ENCODE measurements at places on chromosomes 6 and 20.

DNA sequence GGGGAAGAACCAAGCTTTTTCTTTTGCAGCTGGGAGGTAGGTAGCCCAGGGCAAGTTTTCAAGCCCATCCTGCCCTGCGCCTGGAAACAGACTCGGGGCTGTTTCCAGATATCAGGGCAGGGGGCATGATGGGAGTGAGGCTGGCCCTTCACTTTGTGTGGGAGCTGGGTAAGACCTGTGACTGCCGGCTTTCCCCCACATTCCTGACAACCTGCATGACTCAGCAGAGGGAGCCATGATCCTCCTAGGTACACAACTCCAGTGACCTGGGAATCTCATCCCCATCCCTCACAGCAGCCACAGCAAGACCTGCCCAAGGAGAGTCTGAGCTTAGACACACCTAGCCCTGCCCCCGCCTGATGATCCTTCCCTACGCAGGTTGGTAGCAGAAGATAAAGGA is 280.8 kb downstream of the SOX4 start:
- peaks cover 12% of the 10 kb centered on the region for H3K4me1 ChIP-seq
- DNase-seq = no peak
- H3K27ac ChIP-seq = no peak overlapping the region
- H3K4me3 ChIP-seq = no peak overlapping the region

DNA sequence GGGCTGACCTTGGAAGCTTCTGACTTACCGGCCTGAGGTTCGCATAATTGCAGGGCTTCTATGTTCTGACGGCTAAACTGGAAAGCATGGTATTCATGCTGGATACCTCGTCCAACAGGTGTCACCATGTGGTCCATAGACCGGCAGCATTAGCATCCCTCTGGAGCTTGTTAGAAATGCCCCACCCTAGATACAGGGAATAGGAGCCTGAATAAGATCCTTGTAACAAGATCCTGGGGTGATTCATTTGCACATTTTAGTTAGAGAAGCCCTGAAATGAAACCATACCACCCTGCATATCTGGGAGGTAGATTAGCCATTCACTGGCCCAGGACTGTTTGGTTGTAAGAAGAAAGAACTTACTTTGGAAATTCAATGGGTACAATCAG is 77.7 kb downstream of the TMEM170B start:
- no peaks in the 10 kb centered on the region for H3K27me3 ChIP-seq
- no peak overlapping the region for H3K4me3 ChIP-seq
- no peak overlapping the region for H3K27ac ChIP-seq
- H3K4me1 ChIP-seq = peaks cover under 1% of the 10 kb centered on the region
- no peak for DNase-seq
- H3K36me3 ChIP-seq = no peaks in the 10 kb centered on the region

- H3K4me3 ChIP-seq = no peak overlapping the region
- H3K4me1 ChIP-seq = peaks cover 50% of the 10 kb centered on the region
- no peaks in the 10 kb centered on the region for H3K27me3 ChIP-seq
- no peak overlapping the region for H3K27ac ChIP-seq
- no peak for DNase-seq
Measured at GRCh38 chr6:111688331-111688730, 82.7 kb upstream of the TRAF3IP2 start.

- H3K27me3 ChIP-seq = no peaks in the 10 kb centered on the region
- H3K4me1 ChIP-seq = peaks cover 13% of the 10 kb centered on the region
- H3K27ac ChIP-seq = peak overlapping the region; percentile 42
Measured at GRCh38 chr20:47749339-47749738, 35.9 kb downstream of the SULF2 start.

DNA sequence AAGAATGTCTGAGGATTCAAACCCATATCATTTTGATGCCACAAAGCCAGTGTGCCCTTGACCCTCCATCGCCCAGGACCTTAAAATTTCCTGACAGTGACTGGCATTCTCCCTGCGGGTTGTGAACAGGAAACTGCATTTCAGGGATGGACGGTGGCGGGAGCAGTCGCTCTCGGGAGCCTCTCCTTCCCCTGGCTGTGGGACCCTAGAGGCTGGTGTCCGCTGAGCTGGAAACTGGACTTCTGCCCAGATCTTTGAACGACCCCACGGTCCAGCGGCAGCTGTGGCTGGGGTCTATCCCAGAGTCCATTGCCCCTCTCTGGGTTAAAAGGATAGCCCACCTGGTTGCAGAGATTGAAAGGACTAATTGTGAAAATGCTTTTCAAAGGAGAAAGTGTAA is 1.4 kb upstream of the SEC63 start:
- no peaks in the 10 kb centered on the region for H3K36me3 ChIP-seq
- H3K4me3 ChIP-seq = no peak overlapping the region
- H3K27ac ChIP-seq = no peak overlapping the region
- no peaks in the 10 kb centered on the region for H3K27me3 ChIP-seq
- no peak for DNase-seq

- H3K36me3 ChIP-seq = no peaks in the 10 kb centered on the region
- no peak for DNase-seq
- no peaks in the 10 kb centered on the region for H3K27me3 ChIP-seq
- H3K4me3 ChIP-seq = no peak overlapping the region
Measured at GRCh38 chr20:36104856-36105255, 49.7 kb upstream of the EPB41L1 start.

- peaks cover 42% of the 10 kb centered on the region for H3K27me3 ChIP-seq
- H3K4me1 ChIP-seq = no peaks in the 10 kb centered on the region
- no peak overlapping the region for H3K4me3 ChIP-seq
- no peak overlapping the region for H3K27ac ChIP-seq
Measured at GRCh38 chr20:50995506-50995905, 27.4 kb downstream of the KCNG1 start.

DNA sequence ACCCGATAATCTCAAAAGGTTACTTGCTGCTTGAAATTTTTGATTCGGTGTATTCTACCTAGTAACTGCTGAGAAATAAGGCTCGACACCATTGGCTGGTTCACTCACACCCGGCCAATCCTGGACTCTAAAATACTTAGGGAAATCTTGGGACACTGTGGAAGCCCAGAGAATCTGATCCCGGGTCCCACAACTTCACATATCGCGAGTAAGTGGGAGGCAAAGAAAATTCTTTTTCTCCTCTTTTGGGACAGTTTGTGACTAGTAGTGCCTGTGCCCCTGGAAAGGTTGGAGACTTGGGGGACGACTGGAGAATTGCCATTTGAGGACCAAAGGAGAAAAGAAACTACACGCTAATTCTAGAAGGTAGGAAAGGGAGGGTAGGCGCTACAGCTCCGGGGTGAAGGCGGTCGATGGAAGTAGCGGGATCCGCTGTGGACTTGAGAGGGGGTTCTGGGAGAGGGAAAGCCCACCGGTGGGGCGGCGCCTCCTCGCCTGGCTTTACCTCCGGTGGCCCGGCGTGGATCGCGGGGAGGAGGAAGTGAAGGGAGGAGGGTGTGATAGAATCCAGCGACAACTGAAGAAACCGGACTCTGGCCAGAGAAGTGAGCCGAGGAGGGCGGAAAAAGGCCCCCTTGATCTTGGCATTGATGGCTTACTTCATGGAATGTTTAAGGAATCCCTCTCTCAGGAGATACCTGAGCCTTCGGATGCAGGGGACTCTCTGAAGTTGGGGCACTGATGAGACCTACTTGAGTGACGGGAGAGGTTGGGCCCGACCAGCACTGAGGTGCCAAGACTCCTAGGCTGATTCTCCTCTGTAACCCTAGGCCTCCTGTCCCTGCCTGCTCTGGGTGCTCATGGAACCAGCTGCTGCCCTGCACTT is 18.8 kb upstream of the BTN3A3 start:
- H3K4me1 ChIP-seq = peaks cover 9% of the 10 kb centered on the region
- no peaks in the 10 kb centered on the region for H3K27me3 ChIP-seq
- peak overlapping the region; percentile 85 for H3K4me3 ChIP-seq
- peaks cover 9% of the 10 kb centered on the region for H3K36me3 ChIP-seq
- peak; percentile 71 for DNase-seq

GRCh38 chr20:54254596-54254995 is 46.7 kb downstream of the PFDN4 start:
- no peak overlapping the region for H3K27ac ChIP-seq
- DNase-seq = no peak
- no peaks in the 10 kb centered on the region for H3K4me1 ChIP-seq
- no peaks in the 10 kb centered on the region for H3K27me3 ChIP-seq
- H3K4me3 ChIP-seq = no peak overlapping the region
- H3K36me3 ChIP-seq = no peaks in the 10 kb centered on the region

DNA sequence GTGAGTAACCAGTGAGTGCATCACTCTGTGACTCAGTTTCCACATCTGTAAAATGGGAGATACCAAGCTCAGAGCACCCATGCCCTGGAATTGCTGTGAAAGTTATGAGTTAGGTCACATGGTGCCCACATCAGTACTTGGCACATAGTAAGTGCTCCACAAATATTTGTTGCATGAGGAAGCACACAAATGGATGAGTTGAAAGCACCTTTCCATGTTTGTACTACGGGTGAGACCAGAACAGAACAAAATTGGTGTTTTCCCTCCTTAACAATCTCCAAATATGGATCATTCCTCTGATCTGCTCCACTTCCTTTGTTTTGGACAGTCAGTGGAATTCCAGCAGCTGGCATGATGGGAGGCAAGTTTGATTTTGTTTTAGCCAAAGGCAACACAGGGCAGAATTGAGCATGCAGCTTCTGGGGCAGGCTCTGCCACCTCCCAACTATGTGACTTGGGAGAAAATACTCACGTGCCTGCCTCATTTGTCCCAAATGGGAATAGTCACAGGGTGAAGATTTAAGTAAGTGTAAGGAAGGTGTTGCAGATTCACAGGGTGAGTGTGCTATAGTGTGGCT is 503.7 kb upstream of the SULF2 start:
- H3K27ac ChIP-seq = no peak overlapping the region
- peaks cover 7% of the 10 kb centered on the region for H3K4me1 ChIP-seq
- H3K36me3 ChIP-seq = no peaks in the 10 kb centered on the region
- DNase-seq = no peak

DNA sequence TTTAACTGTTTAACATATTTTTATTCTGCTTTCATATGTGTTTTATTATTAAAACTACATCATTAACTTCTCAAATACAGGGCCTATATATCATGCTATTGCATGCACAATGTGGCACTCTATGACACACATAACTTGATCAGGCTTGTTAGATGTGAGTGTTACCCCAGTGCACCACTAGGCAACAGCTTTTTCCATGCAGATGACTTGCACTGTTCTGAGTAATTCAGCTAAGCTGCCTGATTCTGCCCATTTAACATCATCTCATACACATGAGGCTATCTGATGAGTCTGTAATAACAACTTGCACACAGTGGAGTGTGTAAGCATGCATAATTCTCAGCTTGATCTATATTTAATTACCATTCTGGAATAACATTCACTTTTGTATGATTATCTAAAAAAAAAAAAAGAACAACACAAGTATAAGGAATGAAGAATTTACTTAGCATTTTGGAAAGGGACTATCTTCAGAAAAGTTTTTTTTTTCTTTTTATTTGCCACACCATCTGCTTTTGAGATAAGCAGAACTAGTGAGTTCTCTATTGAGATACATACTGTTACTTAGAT is 83.1 kb downstream of the GRM1 start:
- no peak for DNase-seq
- no peak overlapping the region for H3K27ac ChIP-seq
- peaks cover 13% of the 10 kb centered on the region for H3K4me1 ChIP-seq
- H3K27me3 ChIP-seq = no peaks in the 10 kb centered on the region
- H3K36me3 ChIP-seq = no peaks in the 10 kb centered on the region

DNA sequence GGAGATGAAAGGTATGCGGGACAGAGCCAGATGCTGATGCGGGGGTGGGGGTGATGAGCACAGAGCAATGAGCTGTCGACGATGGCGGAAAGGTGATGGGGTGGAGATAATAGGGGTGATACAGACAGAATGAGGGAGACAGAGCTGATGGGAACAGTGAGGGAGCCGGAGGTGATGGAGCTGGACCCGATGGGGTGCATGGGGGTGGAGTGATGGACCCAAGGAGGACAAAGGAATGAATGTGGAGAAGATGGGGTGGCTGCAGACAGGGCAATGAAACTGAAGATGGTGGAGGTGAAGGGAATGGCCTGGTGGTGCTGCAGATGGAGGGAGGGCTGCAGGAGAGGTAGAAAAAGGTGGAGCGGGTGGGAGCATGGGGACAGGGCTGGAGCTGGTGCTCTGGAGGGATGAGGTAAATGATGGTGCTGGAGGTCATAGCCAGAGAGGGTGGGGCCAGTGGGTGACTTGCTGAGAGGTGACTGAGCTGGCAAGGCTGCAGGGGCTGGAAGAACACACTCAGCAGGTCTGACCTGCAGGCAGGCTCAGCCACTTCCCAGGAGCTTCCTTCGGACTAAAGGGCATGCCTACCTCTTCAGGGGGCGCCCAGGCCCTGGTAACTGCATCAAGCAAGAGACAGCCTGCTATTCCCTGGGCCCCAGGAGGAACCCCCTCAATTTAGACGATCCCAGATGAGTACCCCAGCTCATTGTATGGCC is 6.0 kb upstream of the FOXS1 start:
- H3K27ac ChIP-seq = no peak overlapping the region
- DNase-seq = no peak
- H3K36me3 ChIP-seq = no peaks in the 10 kb centered on the region
- H3K4me3 ChIP-seq = no peak overlapping the region
- H3K4me1 ChIP-seq = no peaks in the 10 kb centered on the region

DNA sequence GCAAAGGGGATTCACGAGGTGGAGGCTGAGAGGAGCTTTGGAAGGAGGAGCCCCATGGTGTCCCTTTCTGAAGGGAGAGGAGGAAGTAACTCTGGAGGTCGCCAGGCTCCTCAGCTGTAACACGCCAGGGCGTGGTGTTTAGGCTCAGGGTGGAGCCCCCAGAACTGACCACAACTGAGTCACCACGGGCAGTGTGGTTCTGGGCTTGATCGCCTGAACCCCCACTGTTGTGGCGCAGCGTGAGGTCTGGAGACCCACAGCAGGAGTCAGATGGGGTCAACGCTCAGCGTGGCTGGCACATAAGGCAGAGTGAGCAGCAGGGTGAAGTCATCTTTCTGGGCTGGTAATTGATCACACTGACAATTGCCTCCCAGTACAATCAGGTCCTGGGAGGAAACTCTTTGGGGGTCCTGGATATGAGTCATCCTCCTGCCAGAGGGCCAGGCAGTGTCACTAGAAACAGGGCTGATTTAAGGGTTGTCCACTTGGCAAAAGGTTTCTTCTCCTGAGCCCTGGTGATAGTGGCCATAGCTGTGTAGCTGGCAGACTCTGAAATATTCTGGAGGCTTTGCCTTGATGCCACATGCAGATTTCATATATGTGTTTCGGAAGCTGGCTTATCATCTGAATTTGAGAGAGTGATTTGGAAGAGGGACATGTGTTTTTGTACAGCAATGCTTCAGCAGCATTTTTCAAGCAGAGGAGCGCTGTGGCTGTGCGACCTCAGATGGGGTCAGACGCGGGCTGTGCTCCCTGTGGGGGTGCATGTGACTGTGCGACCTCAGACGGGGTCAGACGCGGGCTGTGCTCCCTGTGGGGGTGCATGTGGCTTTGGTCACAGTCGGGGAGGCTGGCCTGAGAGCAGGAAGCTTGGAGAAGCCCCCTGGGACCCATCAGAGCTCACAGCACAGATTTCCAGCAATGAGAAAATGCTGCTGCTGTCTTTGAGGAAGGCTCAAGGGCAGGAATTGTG is 50.0 kb downstream of the SYNJ2 start:
- H3K36me3 ChIP-seq = no peaks in the 10 kb centered on the region
- H3K4me3 ChIP-seq = no peak overlapping the region
- H3K4me1 ChIP-seq = peaks cover 45% of the 10 kb centered on the region
- peak overlapping the region; percentile 82 for H3K27ac ChIP-seq
- H3K27me3 ChIP-seq = no peaks in the 10 kb centered on the region

GRCh38 chr20:21564127-21564773 is 50.4 kb upstream of the NKX2-2 start:
- no peak overlapping the region for H3K4me3 ChIP-seq
- peaks cover 15% of the 10 kb centered on the region for H3K27me3 ChIP-seq
- no peaks in the 10 kb centered on the region for H3K36me3 ChIP-seq
- H3K4me1 ChIP-seq = no peaks in the 10 kb centered on the region

GRCh38 chr6:166106076-166106686 is 61.5 kb downstream of the TBXT start:
- peaks cover 10% of the 10 kb centered on the region for H3K27me3 ChIP-seq
- no peak overlapping the region for H3K4me3 ChIP-seq
- H3K4me1 ChIP-seq = no peaks in the 10 kb centered on the region
- no peak overlapping the region for H3K27ac ChIP-seq
- no peaks in the 10 kb centered on the region for H3K36me3 ChIP-seq

All from heart left ventricle (tissue), 16 donors.